AG08396 (cell line): ENCODE measurements at places on chromosomes 6 and 20.

- no peak for DNase-seq
Measured at GRCh38 chr6:14092316-14092715, 25.3 kb upstream of the CD83 start.

DNA sequence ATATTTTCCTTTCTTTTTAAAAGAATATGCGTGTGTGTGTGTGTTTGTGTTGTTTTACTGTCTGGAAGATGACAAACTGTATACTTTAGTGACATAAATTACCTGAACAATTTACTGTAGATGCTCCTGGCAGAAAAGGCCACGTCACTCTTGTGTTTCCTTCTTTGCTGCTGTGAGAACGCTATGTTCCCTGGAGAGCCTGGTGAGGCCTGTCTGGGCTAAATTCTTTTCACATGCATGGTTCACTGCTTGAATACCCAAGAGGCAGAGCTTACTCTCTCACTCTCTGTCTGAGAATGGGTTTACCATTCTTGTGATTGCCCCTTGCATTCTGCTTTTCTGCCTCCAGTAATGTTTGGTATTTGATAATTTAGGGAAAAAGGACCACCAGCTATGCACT is 64.3 kb downstream of the EDN1 start:
- DNase-seq, result no peak

DNA sequence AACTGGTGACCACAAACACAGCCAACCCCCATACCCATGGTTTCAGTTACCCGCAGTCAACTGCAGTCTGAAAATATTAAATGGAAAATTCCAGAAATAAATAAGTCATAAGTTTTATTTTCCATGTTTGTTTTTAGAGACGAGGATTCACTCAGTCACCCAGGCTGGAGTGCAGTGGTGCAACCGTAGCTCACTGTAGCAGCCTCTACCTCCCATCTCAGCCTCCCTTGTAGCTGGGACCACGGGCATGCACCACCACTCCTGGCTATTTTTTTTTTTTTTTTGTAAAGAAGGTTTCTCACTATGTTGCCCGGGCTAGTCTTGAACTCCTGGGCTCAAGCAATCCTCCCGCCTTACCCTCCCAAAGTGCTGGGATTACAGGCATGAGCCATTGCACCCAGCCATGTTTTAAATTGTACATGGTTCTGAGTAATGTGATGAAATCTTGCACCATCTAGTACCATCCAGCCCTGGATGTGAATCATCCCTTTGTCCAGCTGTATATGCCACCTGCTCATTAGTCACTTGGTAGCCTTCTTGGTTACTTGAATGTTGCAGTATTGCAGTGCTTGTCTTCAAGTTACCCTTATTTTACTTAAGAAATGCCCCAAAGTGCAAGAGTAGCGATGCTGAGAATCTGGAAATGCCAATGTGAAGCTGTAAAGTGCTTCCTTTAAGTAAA is 14.5 kb downstream of the CSNK2A1 start:
- peak; percentile 45 for DNase-seq

DNA sequence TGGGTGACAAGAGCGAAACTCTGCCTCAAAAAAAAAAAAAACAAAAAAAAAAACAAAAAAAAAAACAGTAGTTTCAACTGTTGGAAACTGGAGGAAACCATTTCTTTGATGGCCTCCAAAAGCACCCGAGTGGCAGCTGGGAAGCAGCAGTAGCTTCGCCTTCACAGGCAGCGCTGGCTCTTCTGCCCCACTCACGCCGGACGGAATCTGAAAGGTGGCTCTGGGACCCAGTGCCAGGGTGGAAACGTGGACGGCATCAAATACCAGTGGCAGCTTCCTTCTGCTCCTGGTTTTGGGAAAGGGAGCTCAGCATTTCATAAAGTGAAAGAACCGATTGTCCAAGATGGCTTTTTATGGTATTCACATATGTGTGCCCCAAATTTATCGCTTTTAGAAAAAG is 159.4 kb downstream of the SMOC2 start:
- no peak for DNase-seq

- DNase-seq, result no peak
Measured at GRCh38 chr6:37507690-37508421, 8.2 kb upstream of the CCDC167 start.

DNA sequence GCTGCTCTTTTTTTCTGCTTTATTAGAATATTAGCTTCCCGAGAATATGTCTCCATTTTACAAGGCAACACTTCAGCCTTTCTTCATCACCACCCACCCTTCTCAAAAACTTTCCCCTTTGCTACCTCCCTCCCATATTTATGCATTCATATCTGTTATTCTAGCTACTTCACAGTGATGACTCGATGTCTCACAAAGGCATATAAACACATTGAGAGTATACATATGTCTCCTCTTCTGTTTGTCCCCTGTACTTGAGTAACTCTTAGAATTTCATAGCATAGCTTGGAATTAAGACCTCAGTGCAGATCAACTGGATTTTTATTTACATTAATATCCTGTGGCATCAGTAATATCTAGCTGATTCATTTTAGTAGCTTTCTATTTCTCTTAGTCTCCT is 6.5 kb downstream of the RNF144B start:
- no peak for DNase-seq

- DNase-seq, result peak; percentile 21
Measured at GRCh38 chr6:128521282-128521632, 858 bp upstream of the PTPRK start.

DNA sequence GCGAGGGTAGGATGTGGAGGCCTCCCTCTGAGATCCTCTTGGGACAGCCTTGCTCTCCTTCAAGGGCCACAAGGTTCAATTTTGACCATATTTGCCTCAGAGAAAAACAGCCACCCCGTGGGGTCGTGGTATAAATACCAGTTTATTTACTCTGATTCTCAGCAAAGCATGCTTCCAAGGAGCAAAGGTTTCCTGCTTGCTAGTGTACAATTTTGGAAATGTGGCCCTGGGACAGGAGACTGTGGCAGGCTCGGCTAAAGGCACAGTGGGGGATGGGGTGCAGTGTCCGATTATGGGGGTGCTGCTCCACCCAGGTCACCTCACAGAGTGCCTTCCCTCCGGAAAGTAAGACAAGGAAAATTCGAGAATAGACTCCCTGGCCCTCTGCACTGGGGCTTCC is 31.1 kb downstream of the RBM38 start:
- DNase-seq, result no peak

DNA sequence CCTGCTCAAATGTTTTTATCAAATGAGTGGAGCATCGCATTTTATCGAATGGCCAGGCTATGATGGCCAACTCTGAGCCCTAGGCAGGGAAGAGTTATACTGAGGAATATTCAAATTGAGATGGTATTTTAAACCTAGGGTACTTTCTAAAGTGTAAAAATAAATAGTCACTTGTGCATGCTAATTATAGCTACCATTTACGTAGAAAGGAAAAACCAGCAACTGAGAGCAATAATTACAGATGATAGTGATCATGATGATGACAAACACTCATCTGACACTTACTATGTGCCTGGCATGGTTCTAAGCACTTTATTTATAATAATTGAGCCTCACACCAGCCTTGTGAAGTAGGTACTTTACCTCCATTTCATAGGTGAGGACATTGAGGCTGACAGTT is 455.7 kb downstream of the CD83 start:
- DNase-seq, result no peak

- peak; percentile 62 for DNase-seq
Measured at GRCh38 chr20:45355209-45356084, 7.2 kb upstream of the SDC4 start.

DNA sequence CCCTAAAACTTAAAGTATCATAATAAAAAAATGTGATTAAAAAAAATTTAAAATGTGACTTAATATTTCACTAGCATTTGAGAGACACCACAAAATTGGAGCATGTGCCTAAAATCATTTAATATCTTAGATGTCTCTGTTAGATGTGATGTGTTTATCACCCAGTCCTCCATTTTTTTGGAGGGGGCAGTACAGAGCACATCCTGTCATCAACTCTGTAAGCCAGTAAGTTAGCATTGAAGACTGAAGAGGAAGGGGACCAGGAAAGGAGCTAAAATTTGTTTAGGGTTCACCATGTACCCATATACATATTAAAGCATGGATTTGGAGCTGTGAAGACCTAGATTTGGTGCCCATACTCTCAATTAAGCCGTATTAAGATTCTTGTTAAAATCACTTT is 30.7 kb upstream of the ADIG start:
- DNase-seq, result no peak

- DNase-seq, result no peak
Measured at GRCh38 chr6:142210606-142211005, 63.5 kb downstream of the VTA1 start.

GRCh38 chr6:37373822-37374471 is 20.2 kb downstream of the RNF8 start:
- no peak for DNase-seq

GRCh38 chr20:24648481-24648880 is 179.1 kb downstream of the SYNDIG1 start:
- no peak for DNase-seq

GRCh38 chr20:3276680-3277015 is 37.7 kb upstream of the SLC4A11 start:
- DNase-seq, result no peak

- no peak for DNase-seq
Measured at GRCh38 chr6:97049253-97050011, 124.9 kb downstream of the KLHL32 start.

GRCh38 chr6:162539321-162539720 is 188.2 kb downstream of the PRKN start:
- no peak for DNase-seq

DNA sequence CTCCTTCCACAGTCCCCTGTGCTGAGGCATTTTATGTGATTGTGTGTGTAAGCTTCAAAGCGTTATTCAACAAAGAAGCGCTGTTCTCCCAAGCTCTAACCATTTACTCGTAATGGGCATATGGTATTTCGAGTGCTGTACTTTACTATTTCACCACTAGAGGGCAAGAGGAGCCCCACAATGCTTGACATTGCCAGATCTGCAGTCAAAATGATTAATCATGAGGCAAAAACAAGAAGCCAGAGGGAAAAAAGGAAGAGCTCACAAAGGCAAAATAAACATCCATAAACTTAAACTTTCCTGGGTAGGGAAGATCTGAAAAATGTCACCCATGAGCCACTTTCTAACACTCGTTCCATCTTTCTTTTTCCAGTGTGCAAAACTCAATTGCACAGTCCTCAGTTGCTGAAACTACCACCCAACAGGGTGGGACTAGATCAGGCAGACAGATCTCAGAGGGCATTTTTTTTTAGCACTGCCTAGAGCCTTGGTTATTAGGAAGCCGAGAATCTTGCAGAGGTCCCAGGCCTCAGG is 215.0 kb upstream of the PLCB4 start:
- DNase-seq, result peak; percentile 63

DNA sequence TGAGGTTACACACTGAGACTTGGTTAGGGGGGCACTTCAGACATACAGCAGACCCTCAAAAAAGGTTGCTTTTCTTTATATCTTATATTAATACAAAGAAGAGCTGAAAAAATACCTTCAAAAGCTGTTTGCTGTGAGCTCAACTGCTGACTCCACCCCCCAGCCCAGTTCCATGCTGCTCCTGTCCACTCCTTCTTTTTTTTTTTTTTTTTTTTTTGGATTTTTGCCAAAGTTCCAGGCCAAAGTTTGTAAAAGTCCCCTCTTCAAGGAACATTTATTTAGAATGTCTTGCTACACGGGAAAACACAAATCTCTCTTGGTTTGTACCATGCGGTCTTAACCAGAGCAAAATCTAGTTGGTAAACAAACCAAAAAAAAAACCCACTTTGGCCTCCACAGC is 85.3 kb upstream of the AKAP12 start:
- DNase-seq, result no peak

DNA sequence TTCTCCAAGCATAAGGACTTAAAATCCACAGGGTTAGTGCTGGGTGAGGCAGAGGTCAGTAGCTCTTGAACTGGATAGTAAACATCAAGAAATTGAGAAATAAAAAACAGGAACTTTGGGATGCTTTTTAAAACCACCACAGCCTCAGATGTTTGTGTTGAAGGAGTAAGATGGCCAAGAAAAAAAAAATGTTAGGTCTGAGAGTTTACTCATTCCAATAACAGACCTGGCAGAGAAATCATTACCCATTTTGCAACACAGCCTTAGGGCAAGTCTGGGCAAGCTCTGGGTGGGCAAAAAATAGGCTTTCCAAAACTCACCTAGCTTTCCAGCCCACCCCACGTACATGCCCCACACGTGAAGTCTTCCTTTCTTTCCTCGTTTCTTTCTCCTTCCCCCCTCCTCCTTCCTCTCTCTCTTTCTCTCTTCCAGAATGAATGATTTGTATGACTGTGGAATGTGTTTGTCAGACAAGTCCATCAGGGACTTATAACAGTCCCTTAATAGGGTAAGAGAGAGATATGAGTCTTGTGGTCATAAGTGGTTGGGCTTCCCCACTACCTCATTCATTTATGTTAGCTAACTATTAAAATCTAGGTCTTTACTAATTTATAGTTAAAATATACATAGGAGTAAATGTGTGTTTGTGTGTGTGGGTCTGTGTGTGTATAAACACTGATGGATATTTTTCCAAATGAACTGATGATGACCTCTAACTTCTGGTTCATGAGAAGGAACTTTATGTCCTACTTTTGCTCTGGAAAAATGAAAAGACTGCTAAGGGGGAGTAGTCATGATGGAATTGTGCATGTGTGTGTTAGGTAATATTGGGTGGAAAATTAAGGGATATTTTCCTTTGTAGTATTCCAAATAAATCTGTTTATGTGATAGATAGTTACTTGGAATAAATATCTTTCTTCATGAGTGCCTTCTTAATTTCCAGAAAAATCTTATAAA is 18.0 kb upstream of the DSE start:
- peak; percentile 33 for DNase-seq

- no peak for DNase-seq
Measured at GRCh38 chr6:119076576-119077390, 1.7 kb downstream of the FAM184A start.

GRCh38 chr6:110852773-110853172 is 21.8 kb upstream of the AMD1 start:
- DNase-seq, result no peak

DNA sequence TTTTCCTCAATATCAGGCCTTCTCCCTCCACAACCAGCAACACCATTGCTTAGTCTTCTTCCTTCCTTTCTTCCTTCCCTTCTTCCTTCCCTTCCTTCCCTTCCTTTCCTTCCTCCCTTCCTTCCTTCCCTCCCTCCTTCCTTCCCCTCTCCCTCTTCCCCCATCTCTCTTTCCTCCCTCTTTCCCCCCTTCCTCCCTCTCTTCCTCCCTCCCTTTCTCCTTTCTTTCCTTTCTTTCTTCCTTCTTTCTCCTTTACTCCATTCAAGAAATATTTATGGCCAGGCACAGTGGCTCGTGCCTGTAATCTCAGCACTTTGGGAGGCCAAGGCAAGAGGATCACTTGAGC is 66.4 kb upstream of the SIRPA start:
- no peak for DNase-seq

GRCh38 chr20:10061641-10062040 is 26.9 kb downstream of the ANKEF1 start:
- DNase-seq, result no peak

- DNase-seq, result no peak
Measured at GRCh38 chr20:51338692-51339440, 203.7 kb downstream of the NFATC2 start.
